ENCODE measurements at places on chromosomes 11 and 22.
A peak's percentile ranks its signal among the peaks of the same experiment; 100 is the strongest.

DNA sequence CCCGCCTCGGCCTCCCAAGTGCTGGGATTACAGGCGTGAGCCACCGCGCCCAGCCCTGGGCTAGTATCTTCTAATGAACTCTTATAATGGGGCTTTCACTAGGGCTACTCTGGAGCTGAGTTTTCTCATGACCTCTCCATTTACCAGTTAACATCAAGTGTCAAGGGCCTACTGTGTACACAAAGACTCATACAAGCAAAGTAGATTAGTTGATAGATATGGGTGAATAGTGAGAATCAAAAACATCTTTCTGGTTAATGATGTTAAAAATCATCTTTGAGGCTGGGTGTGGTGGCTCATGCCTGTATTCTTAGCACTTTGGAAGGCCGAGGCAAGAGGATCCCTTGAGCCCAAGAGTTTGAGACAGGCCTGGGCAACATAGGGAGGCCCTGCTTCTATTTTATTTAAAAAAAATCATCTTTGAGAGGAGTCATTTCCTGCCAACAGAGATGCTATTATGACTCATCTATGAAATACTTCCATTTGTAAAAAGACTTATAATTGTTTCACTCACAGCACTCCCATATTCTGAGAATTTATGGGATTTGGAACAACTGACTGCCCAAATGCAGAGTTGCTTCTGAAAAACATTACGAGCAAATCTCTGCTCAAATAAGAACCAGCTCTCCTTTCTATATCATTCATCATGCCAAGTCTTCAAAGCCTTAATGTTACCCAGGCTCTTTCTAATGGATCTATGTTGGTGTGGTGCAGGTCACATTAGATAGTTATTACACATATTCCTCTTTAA lies 57.0 kb downstream of the GDPD4 start:
- no peaks in the 10 kb centered on the region for H3K36me3 ChIP-seq
- no peak for DNase-seq
- no peak overlapping the region for H3K4me3 ChIP-seq
- H3K27ac ChIP-seq, result no peak overlapping the region

GRCh38 chr22:47203554-47203991 lies 441.1 kb downstream of the TBC1D22A start:
- DNase-seq, result no peak
- H3K27ac ChIP-seq, result no peak overlapping the region
- no peak overlapping the region for H3K4me3 ChIP-seq
- H3K27me3 ChIP-seq, result peaks cover 3% of the 10 kb centered on the region

DNA sequence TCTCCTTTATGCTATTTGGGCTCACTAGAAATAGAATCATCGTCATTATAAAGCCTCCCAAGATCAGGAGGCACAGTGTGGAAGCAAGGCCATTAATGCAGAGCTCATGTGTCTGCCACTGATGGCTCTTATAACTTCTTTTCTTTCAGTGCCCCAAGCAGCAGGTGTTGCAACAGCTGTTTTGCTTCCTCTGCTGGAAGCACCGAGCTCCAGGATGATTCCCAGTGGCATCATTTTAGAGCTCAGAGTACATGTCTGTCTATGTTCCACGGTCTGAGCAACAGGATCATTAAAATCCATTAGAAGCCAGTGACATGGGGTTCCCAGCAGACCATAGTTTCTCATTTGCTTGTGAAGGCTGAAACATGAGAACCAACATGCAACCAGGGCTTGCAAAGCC lies 803.0 kb upstream of the FAT3 start:
- H3K36me3 ChIP-seq, result no peaks in the 10 kb centered on the region
- H3K4me1 ChIP-seq, result no peaks in the 10 kb centered on the region
- DNase-seq, result no peak
- no peaks in the 10 kb centered on the region for H3K27me3 ChIP-seq

GRCh38 chr11:120688163-120688562 lies 176.6 kb downstream of the GRIK4 start:
- no peak overlapping the region for H3K27ac ChIP-seq
- no peaks in the 10 kb centered on the region for H3K36me3 ChIP-seq
- DNase-seq, result no peak
- no peak overlapping the region for H3K4me3 ChIP-seq
- H3K4me1 ChIP-seq, result no peaks in the 10 kb centered on the region

DNA sequence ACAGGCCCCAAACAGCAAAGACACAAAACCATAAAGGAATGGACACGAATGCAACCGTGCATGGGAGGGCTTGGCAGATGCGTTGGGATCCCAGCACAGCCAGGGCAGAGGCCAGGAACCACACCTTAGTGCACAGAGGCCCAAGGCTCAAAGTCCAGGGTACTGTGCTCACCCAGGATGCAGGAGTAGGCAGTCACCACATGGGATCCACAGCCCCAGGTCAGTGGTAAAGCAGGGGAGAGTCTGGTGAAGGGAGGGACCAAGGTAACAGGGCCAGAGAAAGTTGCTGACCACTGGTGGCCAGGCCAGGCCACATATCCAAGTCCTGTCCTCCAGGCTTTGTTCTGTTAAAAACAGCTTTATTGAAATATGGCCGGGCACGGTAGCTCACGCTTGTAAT lies 6.5 kb upstream of the CERK start:
- peaks cover 2% of the 10 kb centered on the region for H3K27me3 ChIP-seq
- H3K36me3 ChIP-seq, result no peaks in the 10 kb centered on the region
- peaks cover 6% of the 10 kb centered on the region for H3K4me1 ChIP-seq
- H3K27ac ChIP-seq, result no peak overlapping the region
- H3K4me3 ChIP-seq, result no peak overlapping the region

DNA sequence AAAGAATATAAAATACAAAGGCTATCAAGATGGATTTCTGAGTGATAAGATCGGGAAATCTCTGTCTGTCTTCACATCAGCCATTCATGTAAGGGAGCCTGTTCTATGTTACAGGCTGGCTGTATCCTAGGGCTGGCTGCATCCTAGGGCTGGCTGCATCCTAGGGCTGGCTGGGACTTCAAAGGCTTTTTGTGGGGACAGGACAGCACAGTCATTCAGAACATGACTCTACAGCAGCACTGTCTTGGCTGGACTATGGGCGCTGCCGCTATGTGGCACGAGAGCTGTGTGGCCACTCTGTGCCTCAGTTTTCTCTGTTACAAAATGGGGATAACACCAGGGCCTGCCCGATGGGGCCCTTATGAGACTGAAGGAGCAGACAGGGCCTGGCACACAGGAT lies 10.2 kb downstream of the ADAMTS8 start:
- H3K4me1 ChIP-seq, result no peaks in the 10 kb centered on the region
- DNase-seq, result no peak
- H3K36me3 ChIP-seq, result no peaks in the 10 kb centered on the region
- peaks cover 24% of the 10 kb centered on the region for H3K27me3 ChIP-seq
- H3K27ac ChIP-seq, result no peak overlapping the region
- H3K4me3 ChIP-seq, result no peak overlapping the region

DNA sequence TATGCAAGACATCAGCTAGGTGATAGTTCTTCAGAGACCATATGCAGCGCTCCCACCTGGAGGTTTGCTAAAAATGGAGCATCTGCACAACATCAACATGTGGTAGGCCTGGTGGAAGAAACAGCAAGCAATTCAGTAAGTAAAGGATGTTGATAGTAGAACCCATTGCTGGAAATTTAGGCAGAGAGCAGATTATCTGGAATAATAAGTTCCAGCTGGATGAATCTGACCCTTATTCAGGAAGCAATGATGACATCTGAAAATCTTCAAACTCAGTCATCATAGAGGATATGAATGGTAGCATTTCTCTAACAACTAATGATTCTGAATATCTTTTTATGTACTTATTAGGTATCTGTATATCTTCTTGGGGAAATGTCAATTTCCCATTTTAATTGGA lies 225.2 kb upstream of the ANO3 start:
- H3K36me3 ChIP-seq, result no peaks in the 10 kb centered on the region
- no peak for DNase-seq
- H3K27ac ChIP-seq, result no peak overlapping the region
- peaks cover 3% of the 10 kb centered on the region for H3K4me1 ChIP-seq

DNA sequence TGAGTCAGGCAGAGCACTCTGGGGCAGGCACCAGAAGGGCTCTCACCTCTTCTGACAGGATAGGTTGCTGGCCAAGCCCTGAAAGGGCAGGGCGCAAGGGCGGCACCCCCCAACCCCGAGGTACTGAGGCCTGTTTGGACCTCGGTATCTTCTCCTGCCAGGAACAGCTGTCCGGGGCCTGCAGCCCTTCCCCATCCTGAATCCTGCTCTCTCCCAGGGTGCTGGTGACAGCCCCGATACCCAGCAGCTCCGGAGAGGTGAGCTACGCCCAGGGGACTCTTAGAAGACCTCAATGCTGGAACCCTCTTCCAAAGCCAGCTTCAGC lies 79.1 kb downstream of the PHF21B start:
- H3K4me3 ChIP-seq, result no peak overlapping the region
- H3K27me3 ChIP-seq, result peaks cover 11% of the 10 kb centered on the region
- H3K27ac ChIP-seq, result no peak overlapping the region
- H3K36me3 ChIP-seq, result no peaks in the 10 kb centered on the region
- no peak for DNase-seq
- H3K4me1 ChIP-seq, result no peaks in the 10 kb centered on the region

DNA sequence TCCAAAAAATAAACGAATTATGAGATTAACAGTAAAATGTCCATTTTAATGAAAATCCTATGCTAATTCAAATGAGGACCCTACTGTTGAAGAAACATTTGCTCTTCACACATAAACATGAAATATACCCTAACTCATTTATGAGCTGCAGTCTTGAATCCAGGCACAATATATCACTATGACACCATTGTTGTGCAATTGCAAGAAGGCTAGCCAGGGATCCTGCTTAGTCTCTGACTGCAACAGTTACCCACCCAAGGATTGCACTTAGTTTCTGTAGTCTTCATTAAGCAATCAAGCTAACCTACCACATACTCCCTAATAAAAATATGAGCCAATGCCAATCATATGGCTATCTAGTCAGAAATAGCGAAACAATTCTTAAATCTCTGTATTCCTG lies 981.0 kb upstream of the FAT3 start:
- no peak for DNase-seq
- H3K36me3 ChIP-seq, result no peaks in the 10 kb centered on the region
- H3K4me3 ChIP-seq, result no peak overlapping the region
- H3K27me3 ChIP-seq, result no peaks in the 10 kb centered on the region

GRCh38 chr11:19913893-19914249 lies 201.2 kb downstream of the NAV2 start:
- no peak overlapping the region for H3K4me3 ChIP-seq
- DNase-seq, result no peak
- H3K36me3 ChIP-seq, result no peaks in the 10 kb centered on the region
- peaks cover 10% of the 10 kb centered on the region for H3K27me3 ChIP-seq
- no peak overlapping the region for H3K27ac ChIP-seq

GRCh38 chr11:69863544-69864200 lies 44.5 kb upstream of the FGF3 start:
- no peak overlapping the region for H3K4me3 ChIP-seq
- peaks cover 12% of the 10 kb centered on the region for H3K27me3 ChIP-seq
- DNase-seq, result no peak
- H3K4me1 ChIP-seq, result no peaks in the 10 kb centered on the region
- no peaks in the 10 kb centered on the region for H3K36me3 ChIP-seq
- H3K27ac ChIP-seq, result no peak overlapping the region

DNA sequence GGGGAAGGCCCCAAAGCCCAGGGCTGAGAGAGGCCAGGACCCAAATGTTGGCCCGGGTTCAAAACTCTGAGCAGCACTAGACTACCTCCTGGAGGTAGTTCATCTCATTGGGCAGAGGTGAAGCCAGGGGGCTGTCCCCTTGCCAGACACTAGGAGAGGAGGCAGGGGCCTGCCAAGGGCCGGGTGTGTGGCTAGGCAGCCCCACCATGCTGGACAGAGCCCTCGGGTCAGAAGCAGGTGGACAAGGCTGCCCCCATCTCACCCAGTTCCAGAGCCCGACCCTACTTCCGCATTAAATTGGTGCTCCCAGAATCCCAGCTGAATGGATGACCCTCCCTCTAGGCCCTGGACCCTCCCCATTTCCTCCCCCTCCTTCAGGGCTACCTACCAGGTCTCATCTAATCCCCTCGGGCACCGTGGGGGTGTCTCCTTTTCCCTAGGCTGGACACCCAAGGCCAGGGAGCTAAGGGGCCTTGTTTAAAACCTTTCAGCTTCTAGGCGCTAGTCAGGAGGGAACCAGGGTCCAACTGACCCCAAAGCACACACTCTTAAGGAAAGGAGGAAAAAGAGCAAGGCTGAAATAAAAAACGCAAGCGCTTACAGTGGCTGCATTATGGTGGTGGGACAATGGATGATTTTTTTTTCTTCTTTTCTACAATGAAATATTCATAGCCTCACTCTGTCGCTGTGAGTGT lies 72.1 kb upstream of the TCF20 start:
- H3K27me3 ChIP-seq, result peaks cover 23% of the 10 kb centered on the region
- no peaks in the 10 kb centered on the region for H3K36me3 ChIP-seq
- H3K4me1 ChIP-seq, result peaks cover 6% of the 10 kb centered on the region
- peak overlapping the region; percentile 70 for H3K4me3 ChIP-seq

DNA sequence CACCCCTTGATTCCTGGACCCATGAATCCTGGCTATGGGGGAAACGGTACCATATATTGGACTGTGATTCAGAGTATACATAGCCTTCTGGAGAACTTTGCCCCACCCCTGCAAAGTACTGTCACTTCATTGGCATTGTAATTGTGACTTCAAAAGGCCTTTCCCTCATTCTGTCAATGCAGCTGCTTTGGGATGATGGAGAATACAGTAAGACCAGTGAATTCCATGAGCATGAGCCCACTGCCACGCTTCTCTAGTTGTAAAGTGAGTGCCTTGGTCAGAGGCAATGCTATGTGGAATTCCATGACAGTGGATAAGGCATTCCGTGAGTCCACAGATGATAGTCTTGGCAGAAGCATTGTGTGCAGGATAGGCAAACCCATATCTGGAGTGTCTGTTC lies 25.7 kb upstream of the MSANTD2 start:
- no peak for DNase-seq
- H3K27ac ChIP-seq, result no peak overlapping the region
- H3K4me1 ChIP-seq, result no peaks in the 10 kb centered on the region
- H3K27me3 ChIP-seq, result peaks cover 21% of the 10 kb centered on the region
- no peak overlapping the region for H3K4me3 ChIP-seq
- H3K36me3 ChIP-seq, result no peaks in the 10 kb centered on the region

DNA sequence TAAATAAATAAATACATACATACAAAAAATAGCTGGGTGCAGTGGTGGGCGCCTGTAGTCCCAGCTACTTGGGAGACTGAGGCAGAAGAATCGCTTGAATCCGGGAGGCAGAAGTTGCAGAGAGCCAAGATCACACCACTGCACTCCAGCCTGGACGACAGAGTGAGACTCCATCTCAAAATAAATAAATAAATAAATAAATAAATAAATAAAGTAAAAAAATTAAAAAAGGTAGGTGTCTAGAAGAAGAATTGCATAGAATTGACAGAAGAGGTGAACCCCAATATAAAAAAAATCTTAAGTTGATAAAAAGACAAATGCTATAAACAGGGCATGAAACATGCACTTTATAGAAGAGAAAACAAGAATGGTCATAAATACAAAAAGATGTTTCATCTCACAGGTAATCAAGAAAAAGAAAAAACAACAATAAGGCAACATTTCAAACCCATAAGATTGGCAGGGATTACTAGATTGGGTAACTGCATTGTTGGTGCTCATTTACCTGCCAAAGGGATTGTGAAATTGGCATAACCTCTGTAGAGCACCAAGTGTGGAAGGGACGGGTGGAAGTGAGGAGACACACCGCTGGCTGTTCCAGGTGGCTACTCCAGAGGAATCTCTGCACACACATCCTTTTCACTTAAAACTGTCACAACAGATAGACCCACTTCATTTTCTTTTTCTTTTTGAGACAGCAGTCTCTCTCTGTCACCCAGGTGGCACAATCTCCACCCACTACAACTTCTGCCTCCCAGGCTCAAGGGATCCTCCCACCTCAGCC lies 44.7 kb downstream of the NF2 start:
- H3K27ac ChIP-seq, result no peak overlapping the region
- no peak for DNase-seq
- no peak overlapping the region for H3K4me3 ChIP-seq
- H3K27me3 ChIP-seq, result no peaks in the 10 kb centered on the region
- H3K36me3 ChIP-seq, result peaks cover 12% of the 10 kb centered on the region
